ENCODE measurements at places on chromosomes 5 and 9.

- DNase-seq, result no peak
These were observed 172.4 kb upstream of the PHYKPL start for GRCh38 chr5:178404987-178405386.

DNA sequence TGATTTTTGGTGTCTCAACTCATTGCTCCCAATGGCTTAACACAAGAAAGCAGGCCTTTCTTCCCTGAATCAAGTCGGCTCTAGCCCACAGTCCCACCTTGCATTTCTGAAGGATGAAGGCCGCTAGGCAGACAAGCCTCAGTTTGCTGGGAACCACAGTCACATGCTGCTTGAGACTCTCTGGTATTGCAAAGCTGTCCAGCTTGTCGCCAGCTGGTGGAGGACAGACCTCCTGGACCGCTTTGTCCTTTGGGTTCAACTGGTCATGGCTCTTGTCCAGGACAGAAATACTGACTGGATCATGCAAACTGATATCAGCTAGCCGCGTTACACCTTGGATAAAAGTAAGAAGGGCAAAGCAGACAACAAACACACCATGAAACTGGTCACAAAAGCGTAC lies 23.1 kb downstream of the DDX31 start:
- no peak for DNase-seq

DNA sequence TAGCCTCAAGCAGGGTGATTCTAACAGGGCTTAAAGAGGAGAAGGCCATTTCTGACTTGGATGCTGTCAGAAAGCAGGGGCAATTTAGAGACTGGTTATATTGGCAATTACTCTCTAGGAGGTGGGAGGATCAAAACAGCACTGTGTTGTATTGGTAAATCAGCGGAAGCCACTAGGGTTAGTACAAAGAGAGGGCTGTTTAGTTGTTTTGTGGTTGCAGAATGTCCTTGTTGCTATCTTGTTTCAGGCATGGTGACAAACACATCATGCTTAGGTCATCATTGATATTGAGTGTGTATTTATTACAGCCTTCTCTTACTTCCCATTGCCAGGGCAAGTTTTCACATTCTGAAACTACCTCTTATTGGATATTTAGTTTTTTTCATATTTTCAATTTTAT lies 165.3 kb downstream of the TAF11L14 start:
- no peak for DNase-seq

DNA sequence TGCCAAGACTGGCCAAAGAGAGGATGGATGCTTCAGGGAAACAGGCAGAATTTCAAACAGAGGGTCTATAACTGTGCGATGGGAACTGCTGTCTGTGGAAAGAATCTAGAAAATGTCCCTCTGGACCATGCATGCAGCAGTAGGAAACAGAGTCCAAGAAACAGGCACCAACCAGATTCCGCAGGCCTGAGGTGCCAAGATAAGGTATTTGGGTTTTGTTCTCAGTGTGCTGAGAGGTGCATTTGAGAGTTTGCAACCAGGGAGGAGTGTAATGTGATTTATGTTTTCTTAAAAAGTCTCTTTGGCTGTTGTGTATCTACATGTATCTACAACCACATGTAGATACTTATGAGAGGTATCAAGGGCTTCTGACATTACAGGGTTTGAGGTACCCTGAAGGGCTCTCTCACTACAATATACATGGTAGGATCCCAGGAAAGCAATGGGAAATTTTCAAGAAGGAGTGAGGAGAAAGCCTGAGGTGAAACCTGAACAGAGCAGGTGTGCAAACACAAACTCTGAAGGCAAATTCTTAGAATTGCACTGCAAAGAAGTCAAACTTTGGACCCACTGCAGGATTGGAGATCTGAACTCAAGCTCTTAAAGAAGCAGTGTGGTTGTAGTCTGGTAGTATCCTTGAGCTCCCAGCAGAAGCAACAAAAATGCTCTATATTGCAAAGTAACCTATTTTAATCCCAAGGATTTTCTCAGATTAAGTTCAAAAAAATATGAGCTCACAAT lies 182.8 kb upstream of the NFIL3 start:
- no peak for DNase-seq

DNA sequence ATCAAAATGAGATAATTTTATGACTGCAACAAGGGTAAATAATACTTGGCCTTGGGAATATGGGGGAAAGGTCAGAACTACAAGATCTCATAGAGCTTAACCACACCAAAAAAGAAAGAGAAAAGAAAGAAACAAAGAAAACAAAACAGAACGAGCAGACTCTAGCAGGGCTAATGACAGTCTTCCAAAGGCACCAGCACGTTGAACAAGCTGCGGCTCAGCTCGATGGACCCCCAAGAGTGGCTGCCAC lies 689 bp downstream of the AK3 start:
- DNase-seq, result no peak

GRCh38 chr9:132651259-132651658 lies 18.5 kb downstream of the DDX31 start:
- peak; percentile 27 for DNase-seq

- DNase-seq, result no peak
These were observed 13.2 kb downstream of the TICAM2 start for GRCh38 chr5:115589043-115589442.

DNA sequence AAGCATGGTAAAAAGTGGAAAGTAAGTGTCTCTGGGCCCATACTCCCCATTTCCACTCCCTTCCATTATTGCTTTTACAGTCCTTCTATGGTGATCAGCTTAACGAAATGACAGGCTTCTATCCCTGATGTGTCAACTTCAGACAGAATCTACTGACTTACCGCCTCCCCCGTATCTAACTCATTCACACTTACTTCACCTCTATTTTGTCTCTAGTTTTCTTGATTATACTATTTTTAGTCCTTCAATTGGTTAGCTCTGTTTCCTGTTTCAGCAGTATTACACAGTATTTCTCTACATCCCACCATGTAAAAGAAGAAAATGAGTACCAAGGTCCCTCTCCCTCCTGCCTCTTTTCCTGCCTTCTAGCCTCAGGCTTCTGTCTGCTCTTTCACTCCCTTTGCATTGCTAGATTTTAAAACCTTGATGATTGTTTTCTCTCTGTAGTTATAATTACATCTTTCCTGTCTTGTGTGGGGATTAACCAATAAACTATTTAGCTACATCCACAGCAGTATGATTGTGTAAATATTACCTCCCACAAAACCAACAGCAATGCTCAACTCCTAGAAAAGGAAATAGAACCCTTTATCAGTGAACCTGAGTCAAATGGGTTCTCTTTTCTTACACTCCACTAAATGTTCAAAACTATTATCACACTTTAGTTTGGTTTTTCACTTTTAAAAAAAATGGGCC lies 53.4 kb downstream of the GNAQ start:
- DNase-seq, result no peak

DNA sequence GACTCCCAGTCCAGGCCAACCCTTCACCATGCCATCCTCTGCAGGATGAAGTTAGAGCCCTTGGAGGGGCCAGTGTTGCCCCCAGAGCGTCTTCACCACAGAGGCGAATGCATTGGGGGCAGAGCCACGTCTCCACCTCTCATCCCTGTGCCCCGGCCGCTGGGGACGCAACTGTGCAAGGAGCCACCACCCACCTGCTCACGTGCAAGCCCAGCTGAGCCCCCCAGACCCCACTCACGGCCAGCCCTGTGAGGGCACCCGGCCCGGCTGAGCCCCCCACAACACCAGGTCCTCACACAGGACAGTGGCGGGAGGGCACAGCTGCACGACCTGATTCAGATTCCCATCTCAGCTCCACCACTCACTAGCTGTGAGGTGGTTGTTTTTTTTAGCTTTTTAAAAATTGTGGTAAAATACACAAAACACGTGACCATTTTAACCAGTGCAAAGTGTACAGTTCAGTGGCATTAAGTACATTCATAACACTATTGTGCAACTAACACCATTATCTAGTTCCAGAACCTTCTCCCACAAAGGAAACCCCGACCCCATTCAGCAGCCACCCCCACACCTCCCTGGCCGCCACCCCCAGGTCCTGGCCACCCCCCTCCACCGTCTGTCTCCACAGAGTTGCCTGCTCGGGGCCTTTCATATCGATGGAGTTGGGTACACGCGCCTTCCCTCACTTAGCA lies 33.5 kb upstream of the UBAC1 start:
- DNase-seq, result no peak

GRCh38 chr9:89632192-89632733 lies 27.5 kb downstream of the GADD45G start:
- DNase-seq, result no peak

GRCh38 chr5:14490309-14490711 lies 91.3 kb upstream of the OTULINL start:
- DNase-seq, result no peak

DNA sequence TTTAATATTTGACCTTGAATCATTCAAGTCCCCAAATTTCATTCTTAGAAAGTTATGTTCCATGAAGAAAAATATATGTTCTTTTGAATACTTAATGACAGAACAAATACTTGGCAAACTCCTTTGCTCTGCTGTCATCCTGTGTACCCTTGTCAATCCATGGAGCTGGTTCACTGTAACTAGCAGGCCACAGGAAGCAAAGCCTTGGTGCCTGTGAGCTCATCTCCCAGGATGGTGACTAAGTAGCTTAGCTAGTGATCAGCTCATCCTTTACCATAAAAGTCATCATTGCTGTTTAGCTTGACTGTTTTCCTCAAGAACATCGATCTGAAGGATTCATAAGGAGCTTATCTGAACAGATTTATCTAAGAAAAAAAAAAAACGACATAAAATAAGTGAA lies 65.4 kb downstream of the WDR41 start:
- no peak for DNase-seq

DNA sequence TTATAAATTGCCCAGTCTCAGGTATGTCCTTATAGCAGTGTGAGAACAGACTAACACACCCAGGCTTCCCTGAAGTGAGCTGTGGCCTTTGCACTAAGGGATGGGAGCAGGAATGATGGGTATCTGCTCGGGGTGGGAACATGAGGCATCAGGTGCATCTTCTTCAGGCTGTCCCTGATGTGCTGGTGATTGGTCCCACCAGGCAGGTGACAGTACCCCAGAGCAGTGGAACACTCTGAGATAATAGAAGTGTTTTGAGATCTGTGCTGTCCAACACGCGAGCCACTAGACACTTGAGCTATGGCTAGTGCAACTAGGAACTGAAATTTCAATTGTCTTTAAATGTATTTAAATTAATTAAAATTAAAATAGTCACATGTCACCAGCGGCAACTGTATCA lies 12.8 kb upstream of the MED10 start:
- DNase-seq, result no peak

- DNase-seq, result peak; percentile 86
These were observed 52.7 kb downstream of the NDST1 start for GRCh38 chr5:150560401-150561191.

- no peak for DNase-seq
These were observed 512 bp downstream of the AK1 start for GRCh38 chr9:127876764-127877562.

DNA sequence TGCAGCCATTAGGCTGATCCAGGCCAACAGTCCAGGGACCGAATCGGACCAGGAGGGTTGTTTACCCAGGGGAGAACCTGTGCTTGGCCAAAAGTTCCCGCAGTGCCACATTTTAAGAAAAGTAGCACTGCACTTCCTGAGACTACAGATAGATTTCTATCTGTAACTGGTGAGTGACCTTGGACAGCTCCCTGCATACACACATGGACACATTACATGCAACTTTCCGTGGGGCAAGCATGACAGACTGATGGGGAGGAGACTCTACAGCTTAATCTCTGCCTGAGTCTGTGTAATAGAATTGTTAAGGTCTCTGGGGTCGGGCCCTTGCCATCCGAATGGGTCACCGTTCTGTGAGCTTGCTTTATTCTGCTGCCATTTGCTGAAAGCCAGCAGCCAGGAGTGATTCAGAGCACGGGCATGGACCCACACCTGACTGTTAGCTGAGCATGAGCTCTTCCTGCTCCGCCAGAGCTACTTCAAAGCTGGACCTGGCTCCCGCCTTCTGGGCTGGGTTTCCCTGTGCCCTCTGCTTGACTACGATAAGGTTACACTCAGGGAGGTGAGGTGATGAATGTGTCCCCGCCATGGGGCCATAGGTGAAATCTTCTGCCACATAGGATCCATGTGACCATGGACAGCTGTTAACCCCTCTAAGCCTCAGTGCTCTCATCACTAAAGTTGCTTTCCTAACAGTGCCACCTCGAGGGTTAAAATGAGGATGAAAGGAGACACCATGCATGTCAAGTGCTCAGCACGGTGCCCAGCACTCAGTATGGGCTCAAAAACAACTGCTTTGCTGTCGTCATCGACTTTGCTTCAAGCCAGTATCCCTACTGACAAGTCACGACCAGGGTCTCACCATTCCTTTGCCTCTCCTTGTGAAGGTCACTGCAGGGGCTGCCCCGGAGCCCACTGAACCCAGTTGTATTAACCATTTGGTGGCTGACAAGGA lies 200.0 kb downstream of the MELK start:
- DNase-seq, result peak; percentile 13

GRCh38 chr5:142171270-142171669 lies 62.7 kb downstream of the NDFIP1 start:
- no peak for DNase-seq

DNA sequence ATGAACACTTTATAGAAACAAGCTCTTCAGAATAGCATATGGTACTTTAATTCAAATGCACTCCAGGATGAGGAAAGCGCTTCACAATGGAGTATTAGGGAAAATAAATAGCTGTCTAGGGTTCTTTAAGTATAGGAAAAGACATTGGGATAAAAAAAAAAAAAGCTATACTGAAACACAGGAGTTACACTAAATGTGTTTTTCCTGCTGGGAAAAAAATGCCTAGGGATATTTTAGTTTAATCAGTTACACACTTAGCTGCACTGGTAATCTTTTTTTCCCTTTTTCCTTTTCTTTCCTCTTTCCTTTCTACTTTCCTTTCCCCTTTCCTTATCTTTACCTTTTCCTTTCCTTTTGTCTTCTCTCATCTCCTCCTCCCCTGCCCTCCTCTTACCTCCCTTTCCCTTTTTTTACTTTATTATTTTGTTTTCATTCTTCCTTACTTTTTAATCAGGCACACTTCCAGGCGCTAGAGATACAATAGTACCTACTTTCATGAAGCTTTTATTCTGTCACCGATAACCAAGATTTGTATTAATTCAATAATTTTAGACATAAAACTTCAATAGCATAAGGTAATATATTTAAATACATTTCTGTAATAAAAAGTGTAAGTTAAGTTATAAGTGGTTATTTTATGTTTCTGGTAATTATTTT lies 758.7 kb downstream of the CDH18 start:
- no peak for DNase-seq

DNA sequence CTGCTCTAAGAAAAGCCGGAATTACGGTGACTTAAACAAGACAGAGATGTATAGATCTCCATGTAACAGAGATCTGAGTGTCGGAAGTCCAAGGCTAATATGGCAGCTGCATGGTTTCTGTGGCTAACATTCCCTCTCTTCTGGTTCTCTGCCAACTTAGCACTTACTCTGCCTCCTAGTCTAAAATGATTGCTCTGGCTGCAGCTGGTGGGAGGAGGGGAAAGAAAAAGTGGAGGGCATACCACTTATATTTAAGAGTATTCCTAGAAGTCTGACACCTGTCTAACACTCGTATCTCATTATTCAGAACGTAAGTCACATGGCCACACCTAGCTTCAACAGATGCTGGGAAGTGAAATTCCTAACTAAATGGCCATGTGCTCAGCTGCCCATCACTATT lies 551.5 kb upstream of the TLE4 start:
- DNase-seq, result no peak

- no peak for DNase-seq
These were observed 9.5 kb downstream of the CEMIP2 start for GRCh38 chr9:71758785-71759184.

Data from MM.1S (cell line).